Activated T-helper 17 cell treated with anti-CD3 and anti-CD28 coated beads, Interleukin-2, amount 50 U/mL, for 72 hours (primary cell): ENCODE measurements at places on chromosomes 7 and 10. TPM values are rescaled to one million over a fixed set of nuclear protein-coding genes. Genes with fewer than 3 reads are reported as not detected.

DNA sequence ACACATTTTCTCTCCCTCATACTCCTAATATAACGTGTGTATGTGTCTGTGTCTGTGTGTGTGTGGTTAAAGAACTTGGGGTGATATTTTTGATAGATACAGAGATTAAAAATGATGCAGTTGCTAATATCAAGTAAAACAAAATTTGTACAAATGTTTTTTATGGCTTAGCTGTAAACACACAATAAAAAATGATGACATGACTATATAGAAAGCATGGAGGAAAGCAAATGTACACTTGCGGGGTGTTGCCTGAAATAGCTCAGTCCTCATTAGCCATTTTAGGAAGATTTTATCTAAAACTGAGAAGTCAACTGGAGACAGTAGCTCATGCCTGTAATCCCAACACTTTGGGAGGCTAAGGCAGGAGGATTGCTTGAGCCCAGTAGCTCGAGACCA is 5.6 kb upstream of the TASOR2 start:
- ATAC-seq: no peak

Gene LRCH4
- 81.1 TPM for total RNA-seq

Gene VWDE
- 10.5 TPM for total RNA-seq

DNA sequence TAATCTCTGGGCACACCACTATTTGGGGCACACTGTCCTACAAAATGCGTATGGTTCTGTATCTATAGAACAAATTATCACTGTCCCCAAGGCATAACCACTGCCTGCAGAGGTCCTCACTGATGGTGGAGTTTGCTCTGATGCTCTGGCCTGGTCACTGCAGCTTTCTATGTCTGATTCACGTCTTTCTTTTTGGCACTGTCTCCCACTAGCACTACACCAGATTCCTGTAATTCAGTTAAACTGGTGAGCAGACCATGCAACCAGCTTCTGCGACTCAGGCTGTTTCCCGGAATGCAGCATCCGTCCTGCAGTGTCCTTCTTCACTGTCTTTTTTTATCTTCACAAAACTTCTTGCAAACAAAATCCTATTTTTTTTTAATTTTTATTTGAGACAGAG is 112.8 kb downstream of the KLF6 start:
- ATAC-seq: no peak

- ATAC-seq: peak; percentile 95
Measured at GRCh38 chr10:88707429-88708155, 1.5 kb downstream of the LIPK start.

DNA sequence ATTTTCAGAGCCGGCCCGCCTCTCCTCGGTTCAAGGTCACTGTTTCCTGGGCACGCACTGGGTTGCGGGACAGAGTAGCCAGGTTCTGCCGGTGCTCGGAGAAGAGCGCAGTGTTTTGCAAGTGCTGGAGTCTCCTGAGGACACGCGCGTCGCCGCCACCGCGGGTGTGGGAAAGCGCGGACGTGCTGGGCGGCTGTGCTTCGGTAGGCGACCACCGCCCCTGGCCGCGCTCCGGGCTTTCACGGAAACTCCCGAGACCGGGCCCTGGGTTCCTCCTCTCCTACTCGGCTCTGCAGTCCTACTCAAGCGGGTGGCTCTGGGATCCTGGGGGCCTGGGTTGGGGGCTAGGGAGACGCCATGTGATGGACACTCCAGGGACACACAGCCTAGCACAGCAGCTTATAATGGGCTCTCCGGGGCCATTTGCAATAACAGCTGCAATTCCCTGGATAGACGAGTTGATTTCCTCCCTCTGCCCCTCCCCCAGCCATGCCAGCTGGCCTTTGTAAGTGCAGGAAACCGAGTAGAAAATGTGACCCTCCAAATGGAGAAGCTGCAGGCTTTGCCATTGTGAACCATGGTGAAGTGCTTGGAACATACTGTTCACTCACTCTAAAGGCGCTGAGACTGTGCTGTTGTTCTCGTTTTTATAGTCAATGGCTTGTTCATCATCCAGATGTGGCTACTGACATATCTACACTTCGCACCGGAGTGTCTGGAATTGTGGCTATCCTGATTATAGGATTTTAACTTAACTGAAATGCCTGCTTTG is 2.1 kb downstream of the FRAT1 start:
- no peak for ATAC-seq

- ATAC-seq: no peak
Measured at GRCh38 chr10:99325281-99325680, 3.9 kb upstream of the CNNM1 start.

DNA sequence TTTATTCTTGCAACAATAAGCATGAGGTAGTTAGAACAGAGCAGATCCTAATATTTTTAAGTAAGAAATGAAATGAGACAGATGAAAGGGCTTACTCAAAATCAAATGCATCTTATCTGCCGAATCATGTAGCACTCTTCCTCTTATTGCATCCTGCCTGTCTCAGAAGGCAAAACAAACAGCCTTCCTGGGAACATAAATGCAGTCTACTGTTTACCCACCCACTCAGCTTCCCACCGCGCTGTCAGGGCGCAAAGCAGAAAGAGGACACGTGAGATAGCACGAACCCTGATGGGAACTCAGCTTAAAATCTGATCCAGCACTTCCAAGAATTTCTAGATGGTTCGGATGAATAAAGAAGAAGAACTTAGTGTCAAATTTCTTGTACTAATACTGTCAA is 114.4 kb upstream of the CDK1 start:
- ATAC-seq: no peak

- peak; percentile 86 for ATAC-seq
Measured at GRCh38 chr7:35680403-35681013, 14.4 kb downstream of the HERPUD2 start.
